Body of pancreas (tissue), 4 donors: ENCODE measurements at places on chromosomes 16 and 17. TPM values are rescaled to one million over a fixed set of nuclear protein-coding genes. Genes with fewer than 3 reads are reported as not detected.

SDK2 gene
- total RNA-seq: 0.26 TPM

TBC1D3C gene
- total RNA-seq: not detected

KRT33B gene
- total RNA-seq: not detected

CTRB1 gene
- 14,932 TPM for total RNA-seq

CDH3 gene
- 0.66 TPM for total RNA-seq

TP53TG3 gene
- not detected for total RNA-seq

KRT12 gene
- total RNA-seq: not detected

CACNB1 gene
- total RNA-seq: 2.3 TPM

CACNA1H gene
- 7.3 TPM for total RNA-seq

CCL16 gene
- total RNA-seq: 0.78 TPM

NGFR gene
- 10.1 TPM for total RNA-seq

HMOX2 gene
- total RNA-seq: 115 TPM

LRRC75A gene
- total RNA-seq: 4.9 TPM

KCNJ2 gene
- total RNA-seq: 0.78 TPM
